H1 (cell line): ENCODE measurements at places on chromosomes 16 and 17. TPM values are rescaled to one million over a fixed set of nuclear protein-coding genes. Genes with fewer than 3 reads are reported as not detected.

GRCh38 chr16:47449788-47450187 lies 11.1 kb downstream of the ITFG1 start:
- no peak for DNase-seq

GRCh38 chr16:56067406-56067805 lies 123.9 kb upstream of the GNAO1 start:
- no peak for DNase-seq

GRCh38 chr17:49190932-49191331 lies 19.4 kb downstream of the GNGT2 start:
- no peak for DNase-seq

- DNase-seq, result no peak
Observed at GRCh38 chr16:59773330-59773729, 1039.2 kb upstream of the GOT2 start.

GRCh38 chr17:13671341-13671740 lies 69.6 kb upstream of the HS3ST3A1 start:
- DNase-seq, result no peak

Gene GDE1
- 28.0 and 29.2 TPM in 2 replicates for polyA plus RNA-seq

Gene CIBAR2
- 0.06 and 0.18 TPM in 2 replicates for polyA plus RNA-seq

Gene FOXN1
- not detected in 2 replicates for polyA plus RNA-seq

Gene ABCA9
- not detected in 2 replicates for polyA plus RNA-seq
